ENCODE measurements at places on chromosomes 2 and 18.
A peak's percentile ranks its signal among the peaks of the same experiment; 100 is the strongest.

DNA sequence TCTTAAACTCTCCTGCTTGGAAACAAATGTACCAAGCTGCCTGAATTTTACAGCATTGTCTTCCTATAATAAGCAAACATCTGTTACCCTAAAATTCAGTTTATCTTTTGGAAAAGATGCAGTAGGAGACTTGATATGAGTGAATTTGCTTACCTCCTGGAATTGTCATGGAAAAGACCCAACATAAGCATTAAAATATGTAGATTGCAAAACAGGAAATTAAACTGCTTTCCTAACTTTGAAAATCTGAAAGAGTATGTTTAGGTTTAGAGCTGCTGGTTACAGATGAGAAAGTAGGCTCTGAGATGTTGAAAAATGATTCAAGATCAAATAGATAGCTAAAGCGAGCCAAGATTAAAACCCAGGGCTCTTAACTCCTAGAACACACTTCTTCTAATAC lies 316.5 kb downstream of the SOX11 start:
- DNase-seq, result no peak

DNA sequence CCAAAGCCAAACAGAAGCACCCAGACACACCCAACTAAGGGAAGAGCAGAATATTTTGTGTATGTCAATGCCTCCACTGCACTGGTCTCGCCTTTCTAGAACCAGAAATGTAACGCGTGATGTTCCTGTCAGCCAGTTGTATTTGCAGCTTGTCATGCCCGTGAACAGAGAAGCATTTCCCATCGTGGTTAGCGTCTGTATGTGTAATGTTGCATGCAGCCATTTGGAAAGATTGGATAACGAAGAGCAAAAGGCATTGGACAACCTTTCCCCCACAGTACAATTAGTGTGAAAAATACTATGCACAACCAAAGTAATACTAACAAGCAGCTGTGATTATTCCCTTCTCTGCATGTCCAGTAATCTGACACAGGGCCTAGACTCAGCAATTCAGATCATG lies 140.5 kb downstream of the TMEM163 start:
- DNase-seq, result no peak

GRCh38 chr2:241992753-241993152 lies 123.2 kb downstream of the RTP5 start:
- no peak for DNase-seq

DNA sequence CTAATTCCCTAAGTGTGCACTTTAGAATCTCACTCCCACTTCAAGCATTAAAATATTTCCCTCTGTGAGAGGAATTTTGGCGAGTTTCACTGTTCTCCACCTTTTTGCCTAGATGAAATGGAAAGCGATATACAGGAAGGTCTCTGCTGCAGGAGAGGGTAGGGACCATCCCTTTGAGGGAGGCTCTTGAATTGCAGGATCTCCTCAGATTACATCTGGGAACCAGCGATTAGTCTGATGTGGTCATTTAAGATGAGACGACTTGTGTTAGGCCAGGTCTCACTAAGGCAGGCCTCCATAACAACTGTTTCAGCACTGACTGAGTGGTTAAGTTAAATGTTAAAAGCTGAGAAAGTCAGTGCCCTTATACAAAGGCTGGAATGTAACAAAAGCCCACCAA lies 74.6 kb downstream of the ARL6IP6 start:
- peak; percentile 40 for DNase-seq

GRCh38 chr18:48952287-48953103 lies 1.7 kb upstream of the SMAD7 start:
- DNase-seq, result peak; percentile 95

DNA sequence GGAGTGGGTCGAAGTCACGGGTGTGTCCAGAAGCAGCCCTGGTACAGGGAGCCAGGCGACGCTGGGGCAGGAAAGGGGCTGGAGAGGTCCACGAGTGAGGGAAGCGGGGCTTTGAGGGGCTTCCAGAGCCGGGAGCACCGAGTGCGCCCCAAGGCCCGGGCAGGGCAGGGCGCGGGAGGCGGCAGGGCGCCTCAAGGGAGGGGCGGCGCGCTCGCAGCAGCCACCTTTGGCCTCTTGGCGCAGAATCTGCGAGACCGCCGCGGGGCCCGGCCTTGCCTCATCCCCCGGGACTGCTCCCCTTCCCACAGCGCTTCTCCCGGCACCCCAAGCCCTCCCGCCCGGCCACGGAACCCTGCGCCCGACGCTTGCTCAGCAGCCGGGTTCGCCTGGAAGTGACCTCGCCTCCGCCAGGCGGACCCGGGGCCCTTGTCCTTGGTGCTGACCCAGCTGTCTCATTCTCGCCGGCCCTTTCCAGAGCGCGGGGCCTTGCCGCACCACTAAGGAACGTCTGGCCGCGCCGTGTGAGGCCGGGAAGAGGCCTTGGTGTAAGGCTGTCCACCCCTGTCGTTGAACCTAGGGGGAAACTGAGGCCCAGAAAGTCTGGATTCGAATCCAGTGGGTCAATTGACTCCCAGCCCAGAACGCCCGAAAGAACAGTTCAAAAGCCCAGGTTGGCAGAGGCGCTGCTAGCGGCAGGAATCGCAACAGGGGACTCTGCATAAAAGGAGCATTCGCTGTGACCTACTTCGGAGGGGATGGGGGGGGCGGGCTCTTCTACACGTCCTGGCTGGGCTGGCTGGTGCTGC lies 584 bp upstream of the DNER start:
- peak; percentile 77 for DNase-seq

GRCh38 chr2:70948337-70949003 lies 12.8 kb downstream of the ATP6V1B1 start:
- peak; percentile 81 for DNase-seq

DNA sequence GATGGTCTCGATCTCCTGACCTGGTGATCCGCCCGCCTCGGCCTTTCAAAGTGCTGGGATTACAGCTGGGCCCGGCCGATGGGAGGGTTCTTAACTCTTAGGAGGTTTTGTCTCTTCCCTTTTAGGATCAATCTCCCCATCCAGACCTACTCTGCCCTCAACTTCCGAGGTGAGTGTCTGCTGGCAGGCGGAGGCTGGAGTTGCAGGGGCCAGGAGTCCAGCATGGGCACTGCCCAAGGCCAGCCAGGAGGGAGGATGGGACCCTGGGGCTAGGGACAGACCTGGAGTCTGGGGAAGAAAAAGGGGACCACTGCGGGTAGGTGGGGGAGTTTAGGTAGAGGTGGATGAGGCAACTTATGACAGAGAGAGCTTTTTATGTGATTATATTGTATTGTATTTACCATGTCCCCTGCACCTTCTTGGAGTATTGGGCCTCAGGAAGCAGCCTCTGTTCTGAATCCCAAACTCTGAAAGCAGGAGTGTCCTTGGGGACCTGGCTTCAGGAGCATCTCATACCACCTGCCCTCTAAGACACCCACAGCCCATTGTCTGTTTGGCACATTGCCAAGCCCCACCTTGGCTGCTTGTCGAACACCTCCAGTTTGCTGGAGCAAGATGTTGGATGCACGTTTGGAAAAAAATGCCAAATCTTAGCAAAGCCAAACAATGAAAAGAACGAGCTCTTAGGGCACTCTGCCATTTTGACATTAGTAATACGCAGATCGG lies 5.6 kb downstream of the DES start:
- no peak for DNase-seq

- no peak for DNase-seq
Observed at GRCh38 chr2:122003196-122003940, 247.9 kb downstream of the TSN start.

DNA sequence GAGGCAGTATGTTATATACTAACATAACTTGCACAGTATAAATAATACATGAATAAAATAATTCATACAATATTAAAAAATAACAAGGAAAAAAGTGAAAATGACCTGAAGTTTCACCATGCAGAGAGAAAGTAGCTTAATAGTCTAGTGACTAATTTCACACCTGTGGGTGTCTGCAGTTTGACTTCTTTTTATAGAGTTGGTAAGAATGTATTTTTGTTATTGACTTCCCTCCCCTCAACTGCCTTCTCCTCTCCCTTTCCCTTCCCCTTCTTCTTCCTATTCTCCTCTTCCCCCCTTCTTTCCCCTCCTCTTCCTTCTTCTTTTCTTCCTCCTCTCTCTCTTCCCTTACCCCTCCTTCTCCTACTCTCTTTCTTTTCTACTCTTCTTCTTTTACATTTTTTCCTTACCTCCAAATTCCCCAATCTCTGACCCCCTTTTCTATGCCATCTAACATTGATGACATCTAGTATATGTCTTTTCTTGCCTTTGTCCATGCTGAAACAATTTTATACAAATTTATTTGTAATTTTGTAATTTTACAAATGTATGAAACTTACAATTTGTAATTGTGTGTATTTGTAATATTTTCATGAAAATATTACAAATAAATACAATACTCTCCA lies 3.1 kb downstream of the DNAH6 start:
- no peak for DNase-seq

GRCh38 chr2:142874293-142874814 lies 3.1 kb upstream of the KYNU start:
- DNase-seq, result no peak

DNA sequence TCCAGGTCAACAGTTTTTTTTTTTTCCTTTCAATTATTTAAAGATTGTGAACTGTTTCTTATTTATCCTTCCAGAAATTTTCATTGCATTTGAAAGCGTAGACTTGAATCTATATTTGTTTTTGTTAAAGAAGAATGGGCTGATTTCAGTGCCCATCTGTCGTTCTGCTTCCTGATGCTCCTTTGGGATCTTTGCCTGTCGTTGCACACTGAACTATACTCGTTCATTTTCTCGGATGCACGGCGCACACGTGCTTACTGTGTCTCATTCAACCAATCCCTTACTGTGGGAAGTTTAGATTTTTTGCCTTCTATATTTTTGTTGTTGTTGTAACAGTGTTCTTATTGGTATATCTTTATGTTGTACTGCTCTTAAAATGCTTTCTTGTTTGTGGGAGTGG lies 149.7 kb downstream of the VAPA start:
- DNase-seq, result peak; percentile 8

GRCh38 chr2:23693606-23693951 lies 233.3 kb downstream of the ATAD2B start:
- DNase-seq, result peak; percentile 17

- DNase-seq, result no peak
Observed at GRCh38 chr2:12440731-12441130, 276.0 kb upstream of the TRIB2 start.

DNA sequence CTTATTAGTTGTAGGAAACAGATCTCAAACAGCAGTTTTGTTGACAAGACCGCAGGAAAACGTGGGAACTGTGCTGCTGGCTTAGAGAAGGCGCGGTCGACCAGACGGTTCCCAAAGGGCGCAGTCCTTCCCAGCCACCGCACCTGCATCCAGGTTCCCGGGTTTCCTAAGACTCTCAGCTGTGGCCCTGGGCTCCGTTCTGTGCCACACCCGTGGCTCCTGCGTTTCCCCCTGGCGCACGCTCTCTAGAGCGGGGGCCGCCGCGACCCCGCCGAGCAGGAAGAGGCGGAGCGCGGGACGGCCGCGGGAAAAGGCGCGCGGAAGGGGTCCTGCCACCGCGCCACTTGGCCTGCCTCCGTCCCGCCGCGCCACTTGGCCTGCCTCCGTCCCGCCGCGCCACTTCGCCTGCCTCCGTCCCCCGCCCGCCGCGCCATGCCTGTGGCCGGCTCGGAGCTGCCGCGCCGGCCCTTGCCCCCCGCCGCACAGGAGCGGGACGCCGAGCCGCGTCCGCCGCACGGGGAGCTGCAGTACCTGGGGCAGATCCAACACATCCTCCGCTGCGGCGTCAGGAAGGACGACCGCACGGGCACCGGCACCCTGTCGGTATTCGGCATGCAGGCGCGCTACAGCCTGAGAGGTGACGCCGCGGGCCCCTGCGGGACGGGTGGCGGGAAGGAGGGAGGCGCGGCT lies at the start of gene TYMS:
TSS of gene TYMS (plus strand) at position 343 of the 690 bp plus-strand sequence. CDS start at position 433, 90 bp downstream.
- DNase-seq, result peak; percentile 89
